Activated CD4-positive, alpha-beta T cell treated with anti-CD3 and anti-CD28 coated beads, Interleukin-2, Interleukin-6, amounts not matched to agents 100 ng/mL and 50 ng/mL, durations not matched to agents 16 hours and 8 hours (primary cell): ENCODE measurements at places on chromosomes 1 and 21.
A peak's percentile ranks its signal among the peaks of the same experiment; 100 is the strongest.

DNA sequence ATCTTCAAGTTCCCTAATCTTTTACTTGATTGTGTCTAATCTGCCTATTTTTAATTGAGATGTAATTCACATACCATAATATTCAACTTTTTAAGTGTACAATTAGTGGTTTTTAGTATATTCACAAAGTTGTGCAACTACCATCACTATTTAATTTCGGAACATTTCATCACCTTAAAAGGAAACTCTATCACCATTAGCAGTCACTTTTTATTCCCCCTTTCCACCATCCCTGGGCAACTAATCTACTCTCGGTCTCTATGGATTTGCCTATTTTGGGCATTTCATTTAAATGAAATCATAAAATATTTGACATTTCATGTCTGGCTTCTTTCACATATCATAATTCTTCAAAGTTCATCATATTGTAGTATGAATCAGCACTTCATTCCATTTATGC is 30.6 kb upstream of the HYI start:
- no peak for DNase-seq

GRCh38 chr1:228735871-228736586 is 750 bp downstream of the RHOU start:
- no peak for DNase-seq

DNA sequence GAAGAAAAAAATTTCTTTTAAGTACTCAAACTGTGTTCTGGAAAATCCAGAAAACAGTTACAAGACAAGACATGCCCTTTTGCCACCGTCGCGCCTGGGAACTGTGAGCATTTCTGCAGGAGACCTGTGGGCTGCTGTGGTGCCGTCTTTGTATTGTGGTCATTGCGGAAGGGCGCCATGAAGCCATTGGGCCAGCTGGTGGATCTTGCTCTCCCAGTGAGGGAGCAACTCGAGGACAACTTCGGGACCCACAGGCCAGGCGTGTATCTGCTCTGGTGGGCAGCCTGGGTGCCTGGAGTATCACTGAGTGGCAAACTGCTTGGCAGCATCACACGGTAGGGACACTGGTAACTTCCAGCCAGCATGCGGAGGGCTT is 3.8 kb upstream of the THEMIS2 start:
- no peak for DNase-seq

- DNase-seq, result no peak
These were observed 26.2 kb downstream of the ITPKB start for GRCh38 chr1:226712742-226713419.

DNA sequence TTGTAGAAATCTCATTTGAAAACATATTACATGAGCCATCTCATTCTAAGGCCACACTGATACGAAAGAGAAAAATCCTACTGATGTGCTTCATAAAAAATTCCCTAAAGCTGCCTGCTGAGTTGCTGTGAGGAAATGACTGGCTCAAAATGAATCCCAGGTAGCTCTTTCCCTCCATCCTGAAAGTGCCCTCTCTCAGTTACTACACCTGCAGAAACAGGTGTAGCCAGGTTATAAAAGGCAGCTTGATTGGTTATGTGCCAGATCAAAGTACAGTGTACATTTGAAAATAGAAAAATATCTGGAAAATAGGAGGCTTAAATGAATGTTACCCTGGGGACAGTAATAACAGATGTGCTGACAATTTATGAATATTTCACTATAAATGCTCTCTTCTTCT is 833.4 kb upstream of the ADGRL4 start:
- DNase-seq, result no peak

DNA sequence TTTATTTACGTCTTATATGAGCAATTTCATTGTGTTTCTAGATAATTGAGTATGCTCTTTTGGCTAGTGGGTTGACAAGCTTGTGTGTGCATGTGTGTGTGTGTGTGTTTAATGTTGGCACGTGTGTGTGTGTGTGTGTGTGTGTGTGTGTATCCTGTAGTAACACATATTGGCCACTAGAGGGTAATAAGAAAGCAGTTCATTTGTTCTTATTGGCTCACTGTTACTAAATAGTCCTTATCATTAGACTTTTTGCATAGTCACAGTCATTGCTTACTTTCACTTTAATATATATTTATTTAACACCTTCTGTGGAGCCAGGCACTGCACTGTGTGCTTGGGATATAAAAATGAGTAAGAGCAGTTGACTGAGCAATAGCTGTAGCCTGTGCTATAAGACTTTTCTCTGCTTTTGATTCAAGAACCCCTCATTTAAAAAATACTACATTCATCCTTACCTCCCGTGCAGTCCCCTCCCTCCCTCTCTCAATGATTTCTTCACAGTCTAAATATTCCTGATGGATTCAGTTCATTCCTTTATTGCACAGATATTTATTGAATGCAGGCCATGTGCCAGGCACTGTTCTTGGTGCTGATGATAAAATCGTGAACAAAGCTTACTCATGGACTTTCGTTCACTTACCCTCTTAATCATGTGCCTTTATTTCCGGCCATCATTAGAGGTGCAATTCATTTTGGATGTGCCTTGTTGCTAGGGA is 96.7 kb downstream of the DYRK1A start:
- peak; percentile 44 for DNase-seq

DNA sequence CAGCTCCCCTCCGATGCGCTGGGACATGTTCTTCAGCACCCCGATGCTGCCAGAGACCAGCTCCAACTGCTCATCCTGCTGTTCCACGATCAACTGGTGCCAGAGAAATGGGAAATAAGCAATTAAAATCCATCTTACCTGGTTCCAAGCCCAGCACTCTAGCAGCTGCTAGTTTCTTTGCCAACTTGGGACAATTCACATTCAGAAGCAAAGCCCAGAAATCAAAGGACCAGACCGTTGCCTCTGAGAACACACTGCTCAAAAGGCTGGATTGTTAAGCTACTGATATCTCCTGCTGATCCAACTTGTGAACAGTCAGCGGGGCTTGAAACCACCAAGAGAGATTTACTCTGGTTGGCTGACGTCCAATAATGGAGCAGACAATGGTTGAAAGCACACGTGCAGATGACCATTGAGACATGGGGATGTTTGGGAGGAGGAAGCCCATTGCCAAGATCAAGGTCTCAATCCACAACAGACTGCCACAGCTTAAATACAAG is 34.4 kb downstream of the STX6 start:
- no peak for DNase-seq

DNA sequence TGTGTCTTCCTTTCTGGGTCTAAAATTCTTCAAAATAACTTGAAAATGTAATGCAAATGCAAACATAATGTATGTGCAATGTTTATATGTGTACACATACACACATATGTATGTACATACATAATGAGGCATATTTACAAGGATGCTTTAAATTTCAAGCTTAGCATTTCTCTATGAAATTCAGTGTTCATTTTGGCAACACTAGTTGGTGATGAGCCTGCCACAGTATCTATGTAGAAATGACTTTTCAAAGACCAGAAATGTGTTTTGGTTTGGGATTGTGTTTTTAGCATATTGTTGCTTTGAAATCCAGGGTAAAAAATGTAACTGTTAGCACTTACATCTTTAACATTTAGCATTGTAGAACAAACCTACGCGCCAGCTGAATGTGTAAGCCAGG is 10.1 kb downstream of the GABPA start:
- DNase-seq, result no peak

DNA sequence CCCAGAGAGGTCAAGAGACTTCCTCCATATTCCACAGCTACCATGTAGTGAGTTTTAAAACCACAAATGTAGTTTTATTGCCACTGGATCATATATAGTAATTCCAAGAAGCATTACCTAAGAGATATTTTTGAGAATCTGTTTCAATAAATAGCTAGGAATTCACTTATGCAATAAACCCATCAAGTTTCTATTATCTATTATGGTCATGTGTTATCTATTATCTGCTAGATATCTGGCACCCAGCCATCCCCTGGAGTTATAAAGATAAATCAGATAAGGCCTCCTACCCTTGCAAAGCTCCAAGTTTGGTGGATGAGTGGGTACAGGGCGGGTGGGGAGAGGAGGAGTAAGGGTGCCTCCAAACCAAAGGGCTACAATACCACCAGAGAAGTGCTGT is 10.3 kb upstream of the VWA5B1 start:
- DNase-seq, result no peak

DNA sequence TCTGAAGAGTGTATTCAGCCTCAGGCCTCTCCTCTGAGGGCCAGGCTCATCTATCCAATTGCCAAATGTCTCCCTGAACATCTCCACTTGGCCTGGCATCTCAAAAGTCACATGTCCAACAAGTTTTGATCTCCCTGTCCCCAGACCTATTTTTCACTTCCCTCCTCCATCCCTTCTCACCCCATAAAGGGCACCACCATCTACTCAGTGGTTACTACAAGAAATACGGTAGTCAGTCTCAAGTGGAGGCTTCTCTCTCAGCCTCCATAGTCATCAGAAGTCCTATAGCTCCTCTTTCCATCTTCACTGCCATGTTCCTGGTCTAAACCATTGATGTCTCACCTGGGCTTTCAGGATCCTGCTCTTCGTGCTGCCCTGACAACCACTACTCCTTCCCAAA is 82.5 kb upstream of the EDN2 start:
- DNase-seq, result no peak

DNA sequence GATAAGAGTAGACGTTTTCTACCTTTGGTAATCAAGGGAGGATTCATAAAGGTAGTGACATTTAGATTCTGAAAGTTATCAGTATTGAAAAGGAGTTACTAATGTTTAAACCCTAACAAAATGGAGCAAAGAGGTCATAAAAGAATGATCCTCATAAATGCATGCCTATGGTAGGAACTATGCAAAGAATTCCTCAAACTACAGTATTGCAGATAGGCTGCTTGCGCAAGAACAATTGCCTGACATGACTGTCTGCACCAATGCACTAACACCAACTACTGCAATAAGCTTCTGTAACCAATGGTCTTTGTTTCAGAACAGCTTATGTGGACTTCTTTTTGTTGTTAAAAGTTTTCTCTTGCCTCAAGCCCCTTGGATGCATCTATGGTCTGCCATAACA is 597.3 kb upstream of the ADGRL4 start:
- DNase-seq, result no peak

GRCh38 chr21:17441370-17441769 is 71.5 kb upstream of the CXADR start:
- DNase-seq, result no peak

- no peak for DNase-seq
These were observed 61.3 kb downstream of the ROR1 start for GRCh38 chr1:63835128-63835527.

DNA sequence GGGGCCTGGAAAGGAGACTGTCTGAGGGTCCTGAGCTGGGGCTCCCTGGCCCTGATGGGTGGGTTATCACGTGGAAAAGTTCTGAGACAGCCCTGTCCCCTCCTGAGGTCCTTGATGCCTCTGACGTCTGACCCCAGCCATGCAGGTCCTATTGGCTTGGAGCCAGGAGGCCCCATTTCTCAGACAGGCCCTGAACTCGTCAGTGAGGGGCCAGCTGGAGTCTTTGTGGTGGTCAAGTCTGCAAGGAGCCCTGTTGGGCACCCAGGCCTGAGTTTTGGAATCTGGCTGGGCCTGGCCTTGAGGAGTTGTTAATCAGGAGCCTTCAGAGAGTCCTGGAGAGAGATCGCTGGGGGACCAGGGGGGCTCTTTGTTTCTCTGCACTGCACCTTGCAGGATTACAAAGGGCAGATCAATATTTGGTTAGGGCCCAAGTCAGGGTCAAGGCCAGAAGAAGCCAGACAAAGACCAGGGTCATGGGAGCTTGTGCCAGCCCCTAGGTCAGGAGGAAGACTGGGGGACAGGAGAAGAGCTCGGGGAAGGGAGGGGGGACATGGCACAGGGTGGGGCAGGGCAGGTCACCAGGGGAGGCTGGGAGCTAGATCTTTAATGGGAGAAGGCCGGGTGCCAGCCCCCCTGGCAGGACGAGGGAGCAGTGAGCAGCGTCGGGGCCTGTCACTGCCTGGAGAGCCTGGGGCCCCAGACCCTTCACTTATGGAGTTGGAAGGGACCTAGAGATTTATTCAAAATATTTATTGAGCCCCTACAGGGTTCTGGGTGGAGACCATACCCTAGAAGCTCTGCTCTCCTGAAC is 83.2 kb downstream of the PTPRU start:
- DNase-seq, result no peak

- DNase-seq, result peak; percentile 8
These were observed 415.6 kb downstream of the SMYD3 start for GRCh38 chr1:246091477-246091876.

DNA sequence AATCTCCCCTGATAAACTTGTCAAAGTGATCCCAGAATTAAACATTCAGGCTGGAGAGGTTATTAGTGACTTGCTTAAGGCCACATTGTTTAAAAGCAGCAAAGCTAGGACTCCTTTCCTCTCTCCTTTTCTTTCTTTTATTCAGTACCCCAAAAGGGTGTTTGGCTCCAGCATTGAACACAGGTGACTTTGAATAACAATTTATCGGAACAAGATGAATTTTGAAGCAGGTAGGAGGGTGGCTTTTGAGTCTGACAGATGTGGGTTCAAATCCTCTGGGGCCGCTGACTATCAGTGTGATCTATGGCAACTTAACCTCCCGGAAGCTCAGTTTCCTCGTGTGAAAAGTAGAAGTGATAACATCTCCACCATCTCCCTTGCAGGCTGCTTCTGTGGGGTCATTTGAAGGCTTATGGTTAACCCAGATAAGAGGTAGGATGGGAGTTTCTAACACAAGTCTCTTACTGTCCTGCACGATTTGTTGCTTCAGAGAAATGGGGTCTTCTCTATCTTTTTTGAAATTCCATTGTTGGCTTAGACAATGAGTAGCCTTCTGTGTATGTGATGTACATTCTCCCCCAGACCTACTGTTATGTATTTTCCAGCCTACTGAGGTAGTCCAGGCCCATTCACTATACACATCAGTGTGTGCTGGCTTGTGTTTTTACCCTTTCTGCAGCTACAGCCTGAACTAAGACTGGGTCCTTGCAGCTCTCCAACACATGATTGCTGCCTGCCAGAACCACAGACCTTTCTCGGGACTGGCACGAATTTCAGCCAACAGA is 29.0 kb downstream of the JUN start:
- DNase-seq, result peak; percentile 59

DNA sequence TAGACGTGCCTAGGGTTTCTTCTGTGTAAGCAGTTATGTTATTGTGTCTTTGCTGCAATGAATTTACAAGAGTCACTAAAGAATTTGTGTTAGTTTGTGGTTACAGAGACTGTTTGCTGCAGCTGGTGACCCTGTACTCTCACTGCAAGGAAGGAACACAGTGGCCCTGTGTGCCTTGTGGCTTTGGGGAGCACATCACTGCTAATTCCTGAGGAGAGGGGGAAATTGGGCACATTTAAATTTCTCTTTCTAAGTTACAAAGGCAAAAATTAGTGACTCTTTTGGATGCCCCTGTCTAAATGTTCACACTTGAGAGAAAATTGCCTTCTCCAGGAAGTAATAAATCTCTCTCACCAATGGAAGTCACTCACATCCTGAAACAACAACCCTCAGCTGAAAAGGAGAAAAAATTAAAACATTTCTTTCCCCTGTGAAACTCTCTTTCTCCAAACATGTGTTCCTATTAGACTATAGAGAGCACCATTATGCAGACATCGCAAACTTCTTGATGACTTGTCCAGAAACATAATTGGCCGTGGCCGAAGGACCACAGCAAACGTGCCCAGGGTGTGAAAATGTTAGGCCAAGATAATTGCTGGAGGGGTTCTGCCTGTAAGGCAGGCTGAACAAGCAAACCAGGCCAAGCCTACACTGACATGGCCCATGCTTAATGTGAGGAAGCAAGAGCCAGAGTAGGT is 32.3 kb upstream of the SPAG17 start:
- DNase-seq, result no peak
